ENCODE measurements at places on chromosomes 4 and X.

DNA sequence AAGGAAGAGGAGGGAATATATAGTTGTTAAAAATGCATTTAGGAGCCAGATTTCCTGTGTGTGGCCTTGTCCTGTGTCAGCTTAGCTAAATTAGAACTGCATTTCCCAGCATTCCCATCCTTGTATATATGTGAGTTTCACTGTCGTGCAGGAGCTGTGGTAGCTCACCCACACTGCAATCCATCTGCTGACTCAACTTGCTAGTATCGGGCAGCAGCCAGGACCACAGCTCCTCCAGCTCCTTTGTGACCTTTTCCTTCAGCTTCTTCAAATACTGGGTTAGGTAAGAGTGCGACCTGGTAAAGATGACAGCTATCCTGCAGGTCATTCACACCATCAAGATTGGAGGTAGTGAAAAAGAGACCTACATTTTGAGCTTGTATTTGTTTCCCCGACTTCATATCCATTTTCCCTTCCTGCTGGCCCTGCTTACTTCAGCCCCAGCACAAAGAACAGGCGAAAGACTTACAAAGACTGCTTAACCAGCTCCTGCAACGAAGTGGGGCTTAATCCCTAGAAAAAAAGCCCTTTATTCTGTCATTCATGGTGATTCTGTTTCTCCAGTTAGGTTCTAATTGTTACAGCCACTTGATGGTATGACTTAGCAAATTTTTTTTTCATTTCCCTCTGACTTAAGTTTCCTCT lies 11.4 kb downstream of the ASIC5 start:
- peak; percentile 51 for DNase-seq

- no peak for DNase-seq
These were observed 329.1 kb downstream of the FBXW7 start for GRCh38 chr4:152206646-152207377.

DNA sequence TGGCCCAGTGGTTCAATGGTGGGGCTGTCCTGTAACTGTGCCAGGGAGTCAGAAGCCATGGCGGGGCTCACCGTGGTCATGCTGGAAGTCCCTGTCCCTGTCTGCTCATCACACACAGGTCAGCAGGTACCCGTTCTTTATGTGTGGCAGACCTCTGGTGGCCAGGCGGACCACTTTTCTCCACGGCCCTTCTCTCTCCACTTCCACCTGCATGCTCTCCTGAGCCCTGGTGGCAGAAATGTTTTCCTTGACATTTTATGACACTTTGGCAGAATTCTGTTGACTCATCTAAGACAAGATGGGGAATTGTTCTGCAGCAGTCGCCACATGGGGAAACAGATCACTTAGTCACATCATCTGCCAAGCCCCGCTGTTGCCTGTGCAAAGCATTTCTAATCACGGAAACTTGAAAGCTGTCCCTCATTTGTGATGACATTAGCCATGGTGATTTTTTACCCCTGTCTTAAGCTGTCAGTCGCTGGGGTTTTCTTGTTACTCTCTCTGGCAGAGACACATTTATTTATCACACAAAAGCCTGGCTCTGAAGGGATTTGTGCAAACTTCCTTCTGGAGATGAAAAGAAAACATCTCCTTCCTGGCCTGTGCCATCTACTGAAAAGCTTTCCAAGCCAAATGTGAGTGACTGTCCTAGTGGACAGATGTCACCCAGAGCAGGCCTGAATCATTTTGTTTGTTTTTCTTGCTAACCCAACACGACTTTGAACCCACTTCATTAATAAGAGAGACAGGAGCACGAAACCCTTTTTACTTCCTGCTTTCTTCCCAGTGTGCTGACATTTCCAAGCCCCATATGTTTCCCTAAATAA lies 38.8 kb upstream of the STIM2 start:
- DNase-seq: no peak

DNA sequence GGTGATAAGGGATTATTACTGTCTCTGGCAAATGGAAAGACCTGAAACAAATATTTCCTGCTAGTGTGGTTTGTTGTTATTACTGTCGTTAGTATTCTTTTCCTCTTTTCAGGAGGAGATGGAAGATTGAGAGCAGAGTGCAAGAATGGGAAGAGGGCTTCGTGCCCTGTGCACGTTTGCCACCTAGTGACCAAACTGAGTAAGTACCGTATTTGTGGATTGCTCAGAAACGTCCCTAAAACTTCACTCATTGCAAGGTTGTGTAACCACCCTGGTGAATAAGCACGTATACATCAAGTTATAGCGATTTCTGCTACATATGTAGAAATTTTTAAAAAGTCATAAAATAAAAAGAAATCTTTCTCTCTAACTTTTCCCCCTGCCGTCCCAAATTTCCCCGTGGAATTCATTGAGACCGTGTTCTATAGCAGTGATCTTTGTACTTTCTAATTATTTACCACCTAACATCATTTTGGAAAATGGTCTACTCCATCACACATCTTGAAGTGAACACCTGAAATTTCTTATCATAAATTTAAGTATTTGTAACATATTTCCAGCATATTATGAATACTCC lies 24.3 kb downstream of the LINC00632 start:
- peak; percentile 49 for DNase-seq

DNA sequence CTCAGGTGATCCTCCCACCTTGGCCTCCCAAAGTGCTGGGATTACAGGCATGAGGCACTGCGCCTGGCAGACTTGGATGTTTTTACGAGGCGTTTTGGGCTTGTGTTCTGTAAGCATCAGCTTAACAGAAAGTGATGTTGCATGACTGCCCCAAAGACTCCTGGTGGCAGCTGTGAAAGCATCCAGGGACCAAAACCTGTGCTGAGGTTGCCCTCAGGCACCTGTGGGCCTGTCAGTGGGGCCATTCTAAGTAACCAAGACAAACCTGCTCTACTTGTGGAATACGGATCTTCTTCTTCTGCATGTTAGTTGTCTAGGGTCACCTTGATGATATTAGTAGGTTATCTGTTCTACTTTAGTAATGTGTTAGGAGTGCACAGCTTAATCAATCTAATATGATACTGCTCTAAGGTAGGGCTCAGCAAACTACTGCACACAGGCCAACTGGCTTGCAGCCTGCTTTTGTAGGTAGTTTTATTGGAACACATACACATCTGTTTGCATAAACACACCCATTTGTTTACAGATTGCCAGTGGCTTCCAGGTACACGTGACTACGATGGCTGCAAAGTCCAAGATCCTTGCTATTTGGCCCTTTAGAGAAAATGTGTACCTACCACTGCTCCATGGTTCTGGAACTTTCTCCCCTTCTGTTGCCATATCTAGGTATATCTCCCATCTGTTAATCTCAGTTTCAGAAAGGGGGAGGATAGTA lies 136.7 kb downstream of the GPR143 start:
- no peak for DNase-seq

GRCh38 chrX:130594453-130594916 lies 192.7 kb downstream of the RBMX2 start:
- no peak for DNase-seq

DNA sequence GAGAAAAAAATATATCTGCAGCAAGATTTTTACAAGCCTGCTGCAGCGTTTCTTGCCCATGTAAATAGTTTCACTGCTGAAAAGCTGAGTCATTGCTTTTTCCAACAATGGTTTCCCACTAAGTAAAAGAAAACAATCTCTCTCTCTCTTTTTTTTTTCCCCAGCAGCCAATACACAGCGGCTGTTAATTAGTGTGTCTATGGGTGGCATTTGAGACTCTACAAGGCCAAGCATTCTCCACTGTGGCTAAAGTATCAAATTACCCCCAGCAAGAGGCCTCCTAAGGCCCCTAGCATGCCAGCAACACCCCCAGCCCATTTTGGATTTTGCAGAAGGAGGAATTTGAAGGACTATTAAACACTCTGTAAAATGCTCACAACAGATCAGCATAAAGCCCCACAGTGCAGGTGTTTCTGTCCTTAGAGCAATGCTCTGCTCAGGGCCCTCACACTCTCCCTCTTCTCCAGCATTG lies 837.4 kb downstream of the TRIML1 start:
- DNase-seq: peak; percentile 5

DNA sequence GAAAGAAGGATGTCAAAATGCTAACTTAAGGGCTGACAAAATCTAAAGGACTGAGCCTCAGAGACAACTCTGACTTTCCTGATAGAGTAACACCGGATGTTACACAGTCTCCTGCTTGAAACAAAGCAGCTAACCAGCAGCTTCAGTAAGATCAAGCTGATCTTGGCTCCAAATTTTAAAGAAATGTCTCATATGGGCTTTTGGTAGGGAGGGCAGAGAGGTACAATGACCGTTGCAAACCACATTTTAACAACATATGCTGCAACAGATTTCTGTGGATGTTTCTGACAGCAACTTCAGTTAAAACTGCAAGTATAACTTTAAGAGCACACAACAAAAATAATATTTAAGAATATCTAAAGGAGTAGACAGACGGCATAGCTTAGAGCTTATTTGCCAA lies 9.1 kb downstream of the RPGR start:
- no peak for DNase-seq

GRCh38 chr4:144906181-144906925 lies 191.6 kb downstream of the ANAPC10 start:
- no peak for DNase-seq

DNA sequence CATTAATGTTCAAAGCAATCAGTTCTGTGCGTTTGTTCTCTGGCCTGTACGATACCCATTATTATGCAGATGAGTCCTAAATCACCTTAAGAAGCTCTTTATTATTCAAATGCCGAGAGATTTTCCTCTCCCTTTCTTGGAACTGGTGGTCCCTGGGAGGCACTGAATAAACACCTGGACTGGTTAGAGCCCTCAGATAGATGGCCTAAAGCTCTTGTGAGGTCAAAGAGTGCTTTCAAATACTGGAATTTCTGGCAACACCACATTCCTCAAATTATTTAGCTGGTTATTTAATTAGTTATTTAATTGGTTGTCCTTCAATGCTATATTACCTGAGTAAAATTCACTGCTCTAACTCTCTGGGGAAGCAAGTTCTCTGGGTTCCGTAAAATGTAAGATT lies 3.0 kb downstream of the ARHGEF38 start:
- no peak for DNase-seq

- no peak for DNase-seq
These were observed 56.5 kb downstream of the PRDM5 start for GRCh38 chr4:120865985-120866384.

DNA sequence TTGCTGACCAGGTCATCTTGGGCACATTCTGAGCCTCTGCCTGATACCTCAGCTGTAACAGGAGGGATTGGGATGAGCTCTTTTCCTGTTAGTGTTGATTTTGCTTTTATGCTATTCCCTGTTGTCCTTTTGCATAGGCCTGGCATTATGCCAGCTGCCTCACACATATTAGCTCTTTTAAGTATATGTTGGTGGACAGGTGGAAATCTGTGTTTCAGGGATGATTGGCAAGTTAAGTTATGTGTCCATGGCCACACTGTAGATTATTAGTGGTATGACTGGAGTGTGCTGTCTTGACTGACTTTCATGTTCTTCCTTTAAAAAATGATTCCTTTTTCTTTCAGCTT lies 28.9 kb downstream of the NSD2 start:
- no peak for DNase-seq

GRCh38 chr4:115042496-115042895 lies 70.9 kb downstream of the NDST4 start:
- no peak for DNase-seq

DNA sequence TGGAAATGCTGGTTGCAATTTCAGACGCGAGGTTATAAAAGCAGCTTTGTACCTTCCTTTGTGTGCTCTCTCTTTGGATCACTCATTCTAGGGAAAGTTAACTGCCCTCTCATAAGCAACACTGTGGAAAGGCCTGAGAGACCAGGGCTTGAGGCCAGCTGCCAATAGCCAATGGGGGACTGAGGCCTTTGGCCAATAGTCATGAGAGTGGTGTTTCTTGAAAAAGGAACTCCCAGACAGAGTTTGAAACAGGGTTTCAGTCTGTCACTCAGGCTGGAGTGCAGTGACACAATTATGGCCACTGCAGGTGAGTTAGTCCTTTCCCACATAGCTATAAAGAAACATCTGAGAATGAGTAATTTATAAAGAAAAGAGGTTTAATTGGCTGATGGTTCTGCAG lies 524.7 kb upstream of the SMIM31 start:
- DNase-seq: no peak

- DNase-seq: no peak
These were observed 18.9 kb upstream of the MSMO1 start for GRCh38 chr4:165308606-165309005.

GRCh38 chr4:186708554-186708953 lies 15.1 kb downstream of the FAT1 start:
- no peak for DNase-seq

GRCh38 chr4:39514888-39515401 lies 12.3 kb downstream of the UGDH start:
- peak; percentile 46 for DNase-seq

- DNase-seq: peak; percentile 67
These were observed 394.6 kb upstream of the FGF13 start for GRCh38 chrX:139106069-139106468.

GRCh38 chr4:109735566-109736365 lies 5.9 kb upstream of the PLA2G12A start:
- no peak for DNase-seq

- DNase-seq: no peak
These were observed 223.1 kb upstream of the TAPT1 start for GRCh38 chr4:16449406-16449805.

- peak; percentile 64 for DNase-seq
These were observed 168.6 kb downstream of the NSUN7 start for GRCh38 chr4:40918330-40918729.

DNA sequence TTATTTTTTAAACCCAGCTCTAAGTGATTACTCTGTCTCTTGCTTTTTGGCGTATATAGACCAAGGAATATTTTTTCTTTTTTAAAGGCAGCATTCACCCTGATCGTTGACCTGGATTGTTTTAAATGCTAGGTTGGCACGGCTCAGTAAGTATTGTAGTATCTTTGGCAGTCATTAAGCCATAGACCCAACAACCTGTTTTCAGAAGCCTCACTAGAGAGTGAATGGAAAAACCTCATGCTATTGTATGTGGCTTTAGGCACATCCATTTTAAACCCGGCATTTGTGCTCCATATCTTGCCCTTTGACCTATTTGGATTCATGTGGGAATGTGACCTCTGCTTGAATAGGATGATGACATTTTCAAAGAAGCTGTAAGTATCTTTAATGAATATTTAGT lies 183.9 kb downstream of the SNCA start:
- DNase-seq: no peak

- DNase-seq: no peak
These were observed 16.2 kb downstream of the NKX6-1 start for GRCh38 chr4:84482564-84483563.

GRCh38 chrX:68829582-68830418 lies 979 bp downstream of the EFNB1 start:
- DNase-seq: peak; percentile 23

DNA sequence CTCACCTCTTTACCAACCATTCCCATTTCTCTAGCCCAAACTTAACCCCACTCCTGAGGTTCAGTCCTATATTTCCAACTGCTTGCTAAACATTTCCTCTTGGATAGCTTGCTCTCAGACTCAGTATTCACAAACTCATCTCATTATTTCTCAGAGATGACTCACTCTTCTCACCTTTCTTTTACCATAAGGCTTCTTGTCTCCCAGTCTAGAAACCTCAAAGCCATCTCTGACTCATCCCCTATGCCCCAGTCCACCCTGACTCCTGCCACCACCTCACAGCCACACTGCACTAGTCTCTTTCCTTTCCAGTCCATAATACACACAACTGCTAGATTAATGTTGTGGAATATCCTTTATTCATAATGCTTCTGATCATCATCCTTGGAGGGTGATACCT lies 4.8 kb downstream of the FRMPD3 start:
- DNase-seq: no peak

- no peak for DNase-seq
These were observed 10.0 kb upstream of the SPCS3 start for GRCh38 chr4:176309772-176310171.

Data from HCEC 1CT (cell line).